ENCODE measurements at places on chromosomes 6 and 20. TPM values are rescaled to one million over a fixed set of nuclear protein-coding genes. Genes with fewer than 3 reads are reported as not detected.

The LGSN gene
- total RNA-seq: under 0.01 TPM

The SRXN1 gene
- 38.2 TPM for total RNA-seq

The ATP6V1G2 gene
- total RNA-seq: 0.50 TPM

The C20orf141 gene
- not detected for total RNA-seq

The TINAG gene
- total RNA-seq: not detected

The BCKDHB gene
- total RNA-seq: 19.5 TPM

The UNC5CL gene
- total RNA-seq: 0.14 TPM

The WFDC10B gene
- not detected for total RNA-seq

The DNAH8 gene
- 0.07 TPM for total RNA-seq

The LINC00237 gene
- not detected for total RNA-seq

The FUT9 gene
- not detected for total RNA-seq

The RIMS4 gene
- not detected for total RNA-seq

The HLA-DQB2 gene
- 0.07 TPM for total RNA-seq

The GSTA2 gene
- total RNA-seq: not detected

The ISM1 gene
- total RNA-seq: not detected

The LY6G5C gene
- 1.3 TPM for total RNA-seq

The FAXC gene
- total RNA-seq: 0.27 TPM

The AKAP7 gene
- 5.6 TPM for total RNA-seq

The PSMB9 gene
- 7.0 TPM for total RNA-seq

The POLR3F gene
- total RNA-seq: 17.7 TPM

The FGD2 gene
- not detected for total RNA-seq
